ENCODE measurements at places on chromosomes 1 and 21. TPM values are rescaled to one million over a fixed set of nuclear protein-coding genes. Genes with fewer than 3 reads are reported as not detected.

The PBXIP1 gene
- 77.0 TPM for polyA plus RNA-seq

The CRYAA gene
- not detected for polyA plus RNA-seq

The PADI2 gene
- 6.4 TPM for polyA plus RNA-seq

The LCE6A gene
- not detected for polyA plus RNA-seq

The ACKR1 gene
- polyA plus RNA-seq: 5.2 TPM

The FMO4 gene
- polyA plus RNA-seq: 19.3 TPM

The HAO2 gene
- 0.64 TPM for polyA plus RNA-seq

DNA sequence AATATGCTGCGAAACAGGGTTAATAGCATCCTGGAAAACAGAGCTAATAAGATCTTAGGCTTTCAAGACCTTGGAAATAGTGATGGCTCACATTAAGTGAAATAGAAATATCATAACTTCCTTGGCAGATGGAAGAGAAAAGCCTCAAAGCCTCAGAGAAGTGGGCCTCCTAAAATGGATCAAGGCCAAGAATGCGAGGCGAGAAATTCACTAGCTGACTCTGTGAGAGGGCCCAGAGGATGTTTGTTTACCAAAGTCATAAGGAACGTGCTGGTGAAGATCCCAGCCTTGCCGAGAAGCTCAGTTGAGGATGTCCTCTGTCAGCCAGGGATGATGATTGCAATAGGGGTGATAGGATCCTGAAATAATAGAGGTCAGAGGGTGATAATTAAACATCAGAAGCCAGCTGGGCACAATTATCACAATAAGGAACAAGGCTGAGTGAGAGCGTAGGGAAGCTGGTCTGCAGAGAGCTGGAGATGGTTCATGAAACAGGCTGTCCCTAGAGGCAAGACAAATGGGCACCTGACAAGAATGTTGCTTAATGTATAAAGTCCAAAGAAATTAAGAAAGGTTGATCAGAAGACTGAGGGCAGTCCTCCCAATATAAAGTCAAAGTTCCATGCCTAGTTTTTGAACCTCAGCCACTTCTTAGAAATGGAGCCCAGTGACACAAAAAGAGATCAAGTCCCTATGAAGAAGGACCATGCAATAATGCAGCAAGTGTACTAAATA, 101.7 kb upstream of the COG2 start:
- DNase-seq: peak; percentile 56

GRCh38 chr1:59885160-59885832, 41.3 kb downstream of the CYP2J2 start:
- DNase-seq: no peak

- no peak for DNase-seq
Observed at GRCh38 chr1:185337246-185337645, 20.2 kb upstream of the IVNS1ABP start.

DNA sequence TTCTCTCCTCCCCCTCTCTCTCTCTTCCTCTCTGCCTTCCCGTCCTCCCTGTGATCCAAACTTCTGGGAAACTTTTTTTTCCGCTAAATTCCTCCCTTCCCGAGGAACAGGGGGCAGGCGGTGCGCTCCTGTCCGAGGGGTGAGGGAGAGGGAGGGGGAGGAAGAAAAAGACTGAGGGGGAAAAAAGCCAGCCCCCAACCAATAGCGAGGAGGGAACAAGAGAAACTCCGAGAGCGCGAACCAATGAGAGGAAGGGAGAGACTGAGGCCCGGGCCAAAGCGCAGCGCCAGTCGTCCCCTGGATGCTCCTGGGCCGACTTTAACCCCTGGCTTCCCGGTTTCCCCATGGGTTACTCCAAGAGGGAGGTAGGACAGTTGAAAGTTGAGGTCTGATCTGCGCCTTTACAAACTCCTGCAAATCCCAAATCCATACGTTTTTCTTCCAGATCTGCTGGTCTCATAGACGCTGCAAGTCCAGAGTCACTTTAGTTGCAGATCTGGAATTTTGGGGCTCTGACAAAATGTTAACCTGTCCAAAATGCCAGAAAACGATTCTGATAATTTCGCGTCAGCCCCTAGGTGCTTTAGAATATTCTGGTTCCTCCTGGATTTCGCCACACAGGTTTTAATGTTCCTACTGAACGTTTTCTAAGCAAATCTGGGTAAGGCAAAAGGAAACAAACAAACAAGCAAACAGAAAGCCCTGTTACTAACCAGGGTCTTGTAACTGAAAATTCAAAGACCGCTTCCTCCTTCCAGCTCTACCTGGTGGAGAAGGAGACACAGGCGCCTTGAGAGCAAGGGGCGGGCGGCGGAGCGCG, at the start of gene TBX15:
TSS of gene TBX15 (minus strand) at position 158 of the 820 bp plus-strand sequence. CDS start 548 bp downstream, outside the sequence.
- no peak for DNase-seq

DNA sequence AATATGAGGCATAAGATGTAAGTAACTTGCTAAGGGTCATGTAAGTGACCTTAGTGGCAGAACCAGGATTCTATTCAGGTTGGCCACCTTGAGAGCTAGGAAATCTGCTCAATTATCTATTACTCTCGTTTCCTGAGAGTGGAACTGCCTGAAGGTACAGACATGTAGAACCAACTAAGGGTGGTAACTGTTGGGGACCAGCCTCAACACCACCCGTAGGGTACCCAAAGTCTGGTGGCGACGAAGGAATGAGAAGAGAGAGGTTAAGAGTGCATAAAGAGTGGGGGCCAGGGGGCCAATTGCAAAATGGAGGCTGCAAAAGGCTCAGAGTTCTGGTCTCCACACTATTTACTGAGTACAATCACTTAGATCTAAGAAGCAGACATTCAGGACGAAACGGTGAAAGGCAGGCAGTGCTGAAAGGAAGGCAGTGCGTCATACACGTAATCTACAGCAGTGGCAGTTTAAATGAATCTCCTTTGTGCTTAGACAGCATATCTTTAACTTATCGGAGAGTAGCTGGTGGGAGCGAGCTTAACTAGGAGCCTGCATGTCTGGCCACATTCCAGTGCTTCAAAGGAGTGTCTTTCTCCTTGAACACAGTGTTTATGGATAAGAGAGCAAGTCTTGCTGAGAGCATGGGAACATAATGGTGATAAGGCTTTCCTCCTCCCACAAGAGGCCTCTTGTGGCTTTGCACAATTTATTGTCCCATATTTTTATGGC, 25.0 kb downstream of the SRSF4 start:
- DNase-seq: no peak

- no peak for DNase-seq
Observed at GRCh38 chr1:156402331-156403020, 33.5 kb downstream of the RHBG start.

DNA sequence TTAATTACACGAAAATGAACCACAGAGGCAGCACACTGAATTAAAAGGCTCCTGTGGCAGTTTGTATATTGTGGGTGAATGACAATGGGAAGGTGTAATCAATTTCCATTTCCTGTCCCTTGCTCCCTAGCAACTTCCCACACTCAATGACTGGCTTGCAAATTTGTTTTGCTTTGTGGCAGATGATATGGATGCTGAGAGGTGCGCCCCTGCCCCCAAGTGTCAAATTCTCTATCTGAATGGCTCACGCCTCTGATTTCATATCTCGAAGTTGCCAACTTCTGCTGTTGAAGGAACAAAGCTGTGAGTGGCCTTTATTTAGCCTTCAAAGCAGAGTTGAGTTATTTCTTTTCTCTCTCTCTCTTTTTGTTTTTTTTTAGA, 86.0 kb downstream of the FOXD2 start:
- DNase-seq: no peak

GRCh38 chr1:30423570-30423969, 299.8 kb downstream of the MATN1 start:
- DNase-seq: no peak

DNA sequence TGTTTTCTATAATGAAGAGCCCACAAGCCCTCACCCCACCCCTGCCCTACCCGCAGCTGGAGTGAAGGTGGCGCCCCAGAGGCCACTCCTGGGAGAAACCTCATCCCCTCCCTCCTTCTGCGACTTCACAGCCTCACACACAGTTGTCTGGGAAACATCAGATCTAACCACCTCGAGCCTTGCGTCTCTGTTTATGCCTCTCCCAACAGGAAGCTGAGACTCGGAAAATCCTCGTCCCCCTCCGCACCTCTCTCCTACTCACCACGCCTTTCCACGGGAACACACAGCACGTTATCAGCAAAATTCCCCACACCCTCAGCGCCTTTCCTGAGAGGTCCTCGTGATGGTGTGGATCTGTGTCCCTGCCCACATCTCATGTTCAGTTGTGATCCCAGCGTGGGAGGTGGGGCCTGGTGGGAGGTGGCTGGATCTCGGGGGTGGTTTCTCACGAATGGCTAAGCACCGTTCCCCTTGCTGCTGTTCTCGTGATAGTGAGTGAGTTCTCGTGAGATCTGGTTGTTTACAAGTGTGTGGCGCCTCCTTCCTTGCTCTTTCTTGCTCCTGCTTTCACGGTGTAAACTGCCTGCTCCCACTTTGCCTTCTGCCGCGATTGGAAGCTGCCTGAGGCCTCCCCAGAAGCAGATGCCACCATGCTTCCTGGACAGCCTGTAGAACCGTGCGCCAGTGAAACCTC, 190.6 kb downstream of the KIF26B start:
- no peak for DNase-seq

- no peak for DNase-seq
Observed at GRCh38 chr1:172727956-172728603, 69.2 kb downstream of the FASLG start.

- no peak for DNase-seq
Observed at GRCh38 chr21:46626536-46626935, 8.9 kb upstream of the PRMT2 start.

GRCh38 chr1:34342334-34342733, 165.6 kb downstream of the C1orf94 start:
- no peak for DNase-seq

DNA sequence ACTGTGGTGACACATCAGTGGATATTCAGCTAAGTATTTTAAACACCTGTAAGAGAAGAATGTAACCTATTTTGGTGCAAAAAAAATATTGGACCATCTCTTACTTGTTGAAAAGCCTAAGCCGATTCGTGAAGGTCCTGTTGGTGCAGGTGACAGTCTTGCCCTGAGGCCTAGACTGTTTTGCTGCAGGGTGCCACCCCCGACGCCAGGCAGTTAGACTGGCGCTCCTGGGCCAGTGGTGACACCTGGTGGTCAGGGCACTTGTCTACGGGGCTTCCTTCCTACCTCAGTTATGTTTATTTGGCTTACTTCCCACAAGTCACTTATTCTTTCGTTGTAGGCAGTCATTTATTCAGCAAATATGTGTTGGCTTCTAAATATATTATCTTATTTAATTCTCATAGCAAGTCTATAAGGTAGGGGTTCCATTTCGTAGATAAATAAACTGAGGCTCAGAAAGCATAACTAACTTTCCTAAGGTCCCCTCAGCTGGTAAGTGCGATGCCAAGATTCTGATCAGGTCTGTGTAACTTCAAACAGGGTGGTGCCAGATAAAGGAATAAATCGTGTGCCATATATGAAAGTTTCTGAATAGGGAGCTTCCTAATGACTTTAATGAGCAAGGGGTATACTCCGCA, 1.9 kb downstream of the EEIG2 start:
- DNase-seq: peak; percentile 42

DNA sequence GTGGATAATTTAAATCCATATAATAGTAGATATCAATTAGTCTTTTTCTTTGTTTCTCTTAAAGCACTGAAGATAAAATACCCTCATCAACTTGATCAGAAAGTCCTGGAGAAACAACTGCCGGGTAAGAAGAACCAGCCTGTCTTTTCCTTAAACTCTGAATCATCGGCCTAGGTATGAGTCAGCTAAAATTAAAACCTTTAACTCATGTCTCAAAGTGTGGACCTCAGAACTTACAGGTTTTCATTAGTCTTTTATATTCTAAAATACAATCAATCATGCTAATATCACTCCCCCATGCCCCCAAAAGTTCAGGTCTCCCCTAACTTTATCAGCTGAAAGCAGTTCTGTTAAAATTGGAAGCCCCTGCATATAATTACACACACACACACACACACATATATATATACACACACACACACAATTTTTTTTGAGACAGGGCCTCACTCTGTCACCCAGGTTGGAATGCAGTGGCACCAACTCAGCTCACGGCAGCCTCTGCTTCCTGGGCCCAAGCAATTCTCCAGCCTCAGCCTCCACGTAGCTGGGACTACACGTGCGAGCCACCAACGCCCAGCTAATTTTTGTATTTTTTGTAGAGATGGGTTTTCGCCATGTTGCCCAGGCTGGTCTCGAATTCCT, 61.3 kb downstream of the B3GALNT2 start:
- DNase-seq: no peak

- DNase-seq: no peak
Observed at GRCh38 chr1:98203466-98203865, 282.6 kb upstream of the DPYD start.

GRCh38 chr1:3630914-3631313, 6.1 kb downstream of the TPRG1L start:
- DNase-seq: no peak

DNA sequence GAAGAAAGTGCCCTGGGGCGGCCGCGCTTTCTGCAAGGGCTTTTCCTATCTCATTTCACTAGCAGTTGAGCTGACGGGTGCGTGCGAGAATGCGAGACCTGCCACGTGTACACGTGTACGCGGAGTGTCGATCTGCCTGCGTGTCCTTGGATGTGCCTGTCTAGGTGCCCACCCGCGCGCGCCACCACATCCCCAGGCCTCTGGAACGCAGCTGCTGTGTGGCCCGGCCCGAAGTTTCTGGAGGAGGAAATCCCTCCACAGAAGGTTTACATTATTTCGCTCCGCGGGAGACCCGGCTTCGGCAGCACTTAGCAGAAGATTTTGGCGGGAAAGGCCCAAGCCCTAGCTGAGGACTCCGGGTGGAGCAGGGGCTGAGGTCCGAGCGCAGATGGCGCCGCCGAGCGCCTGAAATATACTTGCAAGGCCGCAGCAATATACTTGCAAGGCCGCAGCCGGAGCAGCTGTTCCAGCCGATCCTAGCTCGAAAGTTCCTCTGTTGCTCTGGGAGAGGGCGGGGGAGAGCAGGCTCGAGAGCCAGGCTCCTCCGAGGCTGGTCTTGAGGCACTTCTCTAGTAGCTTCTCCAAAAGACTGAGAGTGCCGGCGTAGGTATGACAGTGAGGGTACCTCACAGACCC, 3.9 kb downstream of the TBX15 start:
- DNase-seq: no peak

DNA sequence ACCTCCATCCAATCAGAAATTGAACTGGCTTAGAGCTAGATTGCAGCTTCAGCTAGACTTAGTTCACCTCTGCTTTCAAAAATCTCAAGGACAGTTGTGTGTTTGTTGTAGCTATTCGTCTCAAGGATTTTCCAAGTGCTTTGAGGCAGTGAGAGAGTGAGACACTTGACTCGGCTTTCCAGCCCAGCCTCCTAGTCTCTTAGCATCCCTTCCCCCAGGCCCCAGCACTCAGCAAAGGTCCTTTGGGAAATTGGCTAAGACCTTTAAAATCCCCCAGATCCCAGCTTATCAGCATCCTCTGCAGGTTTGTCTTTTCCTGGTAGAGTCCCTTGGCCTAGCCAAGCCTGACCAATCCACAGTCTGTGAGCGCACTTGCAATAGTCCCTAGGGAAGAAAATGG, 47.9 kb upstream of the PROX1 start:
- DNase-seq: no peak

DNA sequence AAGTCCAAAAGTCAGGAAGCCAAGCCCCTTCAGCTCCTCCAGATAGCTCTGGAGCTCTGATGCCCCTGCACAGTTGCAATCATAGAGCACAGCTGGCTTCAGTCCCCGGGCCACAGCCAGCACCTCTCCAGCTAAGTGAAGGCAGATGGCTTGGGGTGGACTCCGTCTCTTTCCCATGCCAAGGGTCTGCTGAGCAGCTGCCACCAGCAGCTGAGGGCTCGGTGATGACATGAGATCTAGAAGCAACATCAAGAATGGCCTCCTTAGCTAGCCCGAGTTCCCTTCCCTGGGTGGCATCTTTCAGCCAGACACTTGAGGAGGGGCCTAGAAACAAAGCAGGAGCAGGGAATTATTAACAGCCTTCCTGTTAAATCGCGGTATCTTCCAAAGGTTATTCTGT, 973 bp downstream of the C1orf74 start:
- no peak for DNase-seq

- no peak for DNase-seq
Observed at GRCh38 chr1:53069265-53069662, 7.3 kb downstream of the PODN start.
